H7 (cell line): ENCODE measurements at places on chromosomes 16 and 17.
A peak's percentile ranks its signal among the peaks of the same experiment; 100 is the strongest.

DNA sequence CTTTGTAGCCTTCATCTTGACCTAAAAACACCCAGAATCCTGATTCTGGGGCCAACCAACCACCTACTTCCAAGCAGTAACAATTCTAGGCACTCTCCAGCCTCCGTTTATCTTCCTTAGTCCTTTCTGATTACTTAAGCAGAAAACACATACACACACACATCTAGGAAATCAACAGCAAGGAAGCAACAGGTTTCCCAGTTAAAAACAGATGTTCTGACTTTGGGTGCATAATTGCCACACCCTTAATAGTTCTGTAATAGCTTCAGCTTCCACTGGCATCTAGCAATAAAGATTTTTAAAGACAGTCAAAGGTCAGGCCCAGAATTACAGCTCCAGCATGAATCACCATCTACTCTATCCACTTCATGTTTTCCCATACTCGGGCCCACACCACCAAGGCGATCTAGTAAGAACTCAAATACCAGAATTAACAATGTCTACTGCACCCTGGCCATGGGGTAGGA, 2.6 kb downstream of the ARHGAP17 start:
- DNase-seq: no peak

- DNase-seq: no peak
These were observed 9.7 kb downstream of the SPNS3 start for GRCh38 chr17:4443476-4443875.

- no peak for DNase-seq
These were observed 23.2 kb upstream of the CFAP20 start for GRCh38 chr16:58152246-58152868.

- no peak for DNase-seq
These were observed 151.0 kb downstream of the IRX3 start for GRCh38 chr16:54135361-54136275.

GRCh38 chr17:78831688-78832540, 8.7 kb downstream of the USP36 start:
- DNase-seq: no peak

- no peak for DNase-seq
These were observed 24.7 kb downstream of the PSMD7 start for GRCh38 chr16:74321356-74321755.

DNA sequence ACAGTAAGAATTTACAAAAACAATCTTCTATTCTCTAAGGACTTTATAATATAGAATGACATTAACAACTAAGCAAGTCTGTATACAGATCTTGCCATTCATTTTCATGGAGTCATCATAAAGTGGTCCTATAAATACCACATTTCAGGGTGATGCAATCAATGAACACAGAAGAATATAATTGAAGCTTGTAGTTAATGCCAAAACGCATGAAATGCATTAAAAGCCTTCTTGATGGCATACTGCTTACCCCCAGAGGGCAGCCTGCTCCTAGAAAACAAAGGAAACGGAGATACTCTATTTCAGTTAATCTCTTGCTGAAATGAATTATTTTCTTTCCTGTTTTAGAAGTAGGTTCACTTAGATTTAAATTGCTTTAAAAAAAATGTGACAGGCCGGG, 45.2 kb upstream of the STAC2 start:
- peak; percentile 51 for DNase-seq

- peak; percentile 70 for DNase-seq
These were observed 34.8 kb downstream of the WDR45B start for GRCh38 chr17:82613283-82614094.

DNA sequence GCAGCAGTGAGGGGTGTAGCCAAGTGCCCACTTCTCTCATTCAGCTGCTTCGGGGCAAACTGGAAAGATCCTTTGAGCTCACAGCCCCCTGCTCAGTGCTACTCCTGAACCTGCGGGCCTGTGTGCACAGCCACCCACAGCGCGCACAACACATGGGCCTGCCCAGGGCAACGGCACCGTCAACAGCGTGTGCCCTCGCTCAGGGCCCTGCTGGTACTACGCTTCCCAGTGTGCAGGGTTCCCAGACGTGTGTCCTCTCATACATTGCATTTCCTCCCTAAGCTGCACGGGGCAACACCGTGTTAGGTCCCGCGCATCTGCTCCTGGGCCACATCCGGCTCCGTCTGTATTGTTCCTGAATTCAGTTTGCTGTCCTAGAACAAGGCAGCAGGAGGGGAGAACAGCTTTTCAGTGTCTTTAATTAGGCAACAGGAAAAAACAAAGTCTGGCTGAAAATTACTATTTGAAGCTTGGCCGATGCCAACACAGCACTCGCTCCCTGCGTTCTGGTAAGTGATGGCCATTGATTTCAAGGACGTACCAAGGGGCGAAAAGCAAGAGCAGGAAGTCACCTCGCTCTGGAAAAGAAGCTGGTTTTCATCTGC, 15.2 kb downstream of the MRM3 start:
- no peak for DNase-seq
